ENCODE measurements at places on chromosomes 12 and 14. TPM values are rescaled to one million over a fixed set of nuclear protein-coding genes. Genes with fewer than 3 reads are reported as not detected.

DNA sequence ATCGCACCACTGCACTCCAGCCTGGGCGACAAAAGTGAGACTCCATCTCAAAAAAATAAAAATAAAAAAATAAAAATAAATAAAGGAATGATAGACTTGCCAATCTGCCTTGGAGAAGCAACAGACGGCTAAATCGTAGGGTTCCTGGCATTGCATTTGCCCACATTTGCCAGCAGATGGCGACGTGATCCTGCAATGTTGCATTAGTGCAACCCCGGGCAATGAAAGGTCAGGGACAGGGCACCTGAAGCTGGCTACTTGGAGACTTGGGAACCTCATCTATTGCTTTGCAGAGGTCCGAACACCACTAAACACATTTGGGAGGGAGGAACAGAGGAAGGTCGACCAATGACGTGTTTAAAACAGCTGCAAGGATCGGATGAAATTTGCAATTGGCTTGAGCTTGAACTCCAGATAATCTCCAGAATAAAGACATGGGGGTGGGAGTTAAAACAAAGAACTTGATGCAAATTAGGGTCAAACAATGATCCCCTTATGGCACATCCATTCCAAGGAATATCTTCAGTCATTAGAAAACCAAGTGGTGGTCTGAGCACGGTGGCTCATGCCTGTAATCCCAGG lies 34.6 kb downstream of the SPRING1 start:
- peak; percentile 58 for DNase-seq

Gene PROX2
- not detected for total RNA-seq

- DNase-seq: no peak
Observed at GRCh38 chr14:76462330-76462729, 86.4 kb downstream of the ESRRB start.

Gene KRT85
- not detected for total RNA-seq

Gene GPR68
- 0.63 TPM for total RNA-seq

- no peak for DNase-seq
Observed at GRCh38 chr12:48199774-48200221, 3.3 kb downstream of the OR10AD1 start.

Gene KRT4
- not detected for total RNA-seq

Gene CATSPERB
- 1.5 TPM for total RNA-seq

GRCh38 chr14:24438223-24439097 lies 4.1 kb downstream of the SDR39U1 start:
- no peak for DNase-seq

GRCh38 chr14:24481622-24482324 lies 26.3 kb downstream of the CMA1 start:
- peak; percentile 61 for DNase-seq

- DNase-seq: no peak
Observed at GRCh38 chr12:8590842-8591545, 21.7 kb downstream of the AICDA start.

- DNase-seq: no peak
Observed at GRCh38 chr14:76919431-76920330, 93.5 kb downstream of the LRRC74A start.
